ENCODE measurements at places on chromosomes 4 and X. TPM values are rescaled to one million over a fixed set of nuclear protein-coding genes. Genes with fewer than 3 reads are reported as not detected.
A peak's percentile ranks its signal among the peaks of the same experiment; 100 is the strongest.

The HTN1 gene
- total RNA-seq, result not detected

The PRKG2 gene
- total RNA-seq, result not detected

GRCh38 chr4:25106363-25107151 is 53.7 kb downstream of the SEPSECS start:
- peak; percentile 68 for DNase-seq

DNA sequence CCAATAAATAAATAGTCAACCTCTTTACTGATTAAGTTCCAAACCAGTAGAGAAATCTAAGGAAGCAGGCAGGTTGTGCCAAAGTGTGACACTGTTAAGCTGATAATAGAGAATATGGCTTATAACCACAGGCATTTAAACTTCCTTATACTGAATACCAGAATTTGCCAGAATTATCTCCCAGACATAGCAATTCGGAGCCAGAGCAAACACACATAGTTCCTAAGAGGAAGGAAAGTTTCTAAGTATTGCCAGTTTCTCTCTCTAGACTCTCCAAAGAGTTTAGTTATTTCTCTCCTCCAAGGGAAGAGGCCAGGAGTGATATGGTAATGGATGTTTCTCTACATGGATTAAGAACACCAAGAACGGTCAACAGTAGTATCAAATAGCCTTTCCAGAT is 191.7 kb upstream of the CPEB2 start:
- DNase-seq, result no peak

The LRIT3 gene
- 0.13 TPM for total RNA-seq

The RAB9B gene
- 2.0 TPM for total RNA-seq

DNA sequence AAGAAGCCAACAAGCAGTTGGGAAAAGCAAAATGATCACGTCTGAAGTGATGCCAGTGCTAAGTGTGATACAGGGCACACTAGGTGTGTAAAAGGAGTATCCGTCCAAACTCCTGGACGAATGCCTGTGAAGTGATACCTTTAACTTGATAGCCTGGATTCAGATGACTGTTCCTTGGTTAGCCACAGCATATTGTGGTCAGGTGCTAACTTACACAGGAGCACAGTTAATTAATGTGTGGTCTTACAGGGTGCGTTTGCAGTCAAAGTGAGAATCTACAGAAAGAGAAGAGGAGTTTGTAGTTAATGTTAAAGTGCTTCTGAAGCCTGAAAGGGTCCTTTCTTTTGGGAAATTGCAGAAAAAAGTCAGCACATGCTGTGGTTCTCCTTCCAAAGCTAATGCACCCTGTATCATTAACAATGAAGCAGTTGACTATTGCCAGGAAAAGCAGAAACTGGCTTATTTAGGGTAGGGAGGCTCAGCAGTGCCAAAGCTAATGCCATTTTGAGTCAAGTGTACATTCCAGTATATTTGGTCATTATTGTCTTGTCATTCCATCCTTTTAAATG is 61.1 kb downstream of the DCLK2 start:
- no peak for DNase-seq

DNA sequence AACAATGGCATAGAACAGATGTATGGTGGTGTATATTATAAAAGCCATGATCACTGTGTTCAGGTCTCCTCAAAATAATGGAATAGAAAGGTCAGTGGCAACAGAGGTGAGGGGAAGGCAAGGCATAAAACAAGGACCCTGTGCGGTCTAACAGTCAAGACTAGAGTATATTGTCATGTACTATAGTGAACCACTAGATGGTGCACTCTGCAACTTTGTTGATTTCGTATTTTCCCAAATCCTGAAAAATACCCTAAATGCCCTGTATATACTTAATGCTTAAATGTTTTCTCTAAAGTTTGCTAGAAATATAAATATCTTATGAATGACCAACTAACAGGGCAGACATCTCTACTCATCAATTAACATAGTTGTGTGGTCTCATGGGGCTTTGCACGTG is 453.0 kb downstream of the PCDH11X start:
- no peak for DNase-seq

The FGB gene
- total RNA-seq, result not detected

The PLAC8 gene
- total RNA-seq, result not detected

GRCh38 chrX:71809886-71810285 is 46.7 kb downstream of the CXorf49B start:
- DNase-seq, result no peak

The LDB2 gene
- 8.7 TPM for total RNA-seq

DNA sequence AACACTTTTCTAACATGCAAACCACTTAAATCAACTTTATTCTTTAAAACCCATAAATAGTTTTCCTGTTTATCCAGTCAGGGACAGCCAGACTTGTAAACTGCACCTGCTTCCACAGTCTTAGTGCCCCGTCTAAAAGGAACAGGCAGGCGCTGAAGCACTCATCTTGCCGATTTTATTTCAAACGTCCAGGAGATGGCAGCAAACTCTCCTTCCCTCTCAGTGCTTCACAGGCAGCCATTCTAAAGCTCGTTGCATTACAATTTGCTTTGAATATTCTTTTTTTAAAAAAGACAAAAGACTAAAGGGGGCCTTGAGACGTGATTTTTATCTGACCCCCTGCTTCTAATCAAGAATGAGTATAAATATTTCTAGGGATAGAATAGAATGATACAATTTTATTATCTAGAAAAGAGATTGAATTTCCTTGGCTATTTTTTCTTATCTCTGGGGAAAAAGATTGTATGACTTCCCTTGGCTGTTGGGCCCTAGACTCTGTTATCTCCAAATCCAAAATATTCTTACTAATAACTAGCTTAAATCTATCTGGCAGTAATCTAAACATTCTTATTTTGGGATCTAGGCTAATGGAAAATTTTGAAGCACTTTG is 93.6 kb upstream of the MYOZ2 start:
- DNase-seq, result no peak

- no peak for DNase-seq
These were observed 432.8 kb downstream of the PDGFC start for GRCh38 chr4:156538651-156539257.

The SHROOM4 gene
- 2.5 TPM for total RNA-seq

GRCh38 chr4:183576701-183577404 is 72.0 kb downstream of the ING2 start:
- no peak for DNase-seq

DNA sequence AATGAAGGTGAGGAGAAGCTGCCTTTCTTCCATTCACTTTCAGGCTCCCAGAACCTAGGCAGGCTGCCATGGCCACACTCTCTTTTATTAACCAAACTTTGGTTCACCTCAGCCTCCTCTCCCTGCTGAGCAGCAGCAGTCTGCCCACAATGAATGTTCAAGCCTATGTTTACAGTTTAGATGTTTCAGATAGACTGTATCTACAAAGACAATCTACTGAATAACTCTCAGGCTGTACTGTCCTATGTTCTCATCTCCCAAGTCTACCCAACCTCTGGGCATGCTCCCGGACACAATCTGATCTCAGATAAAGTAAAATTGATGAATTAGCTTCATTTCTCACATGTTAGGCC is 59.2 kb upstream of the TMEM164 start:
- DNase-seq, result no peak

DNA sequence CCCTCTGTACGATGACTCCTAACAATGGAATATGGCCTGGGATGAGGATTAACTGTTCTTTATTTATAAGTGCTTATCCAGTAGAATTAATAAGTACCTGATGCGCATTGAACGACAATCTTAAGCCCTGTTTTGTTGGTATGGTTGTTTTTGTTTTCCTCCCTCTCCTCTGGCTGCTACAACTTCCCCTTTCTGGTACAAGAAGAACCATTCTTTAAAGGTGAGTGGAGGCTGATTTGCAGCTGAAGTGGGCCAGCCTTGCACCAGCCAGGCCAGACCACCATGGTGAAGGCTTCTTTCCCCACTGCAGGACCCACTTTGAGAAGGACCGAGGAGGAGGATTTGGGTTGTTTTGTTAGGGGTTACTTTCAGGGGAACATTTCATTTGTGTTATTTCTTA is 113.3 kb downstream of the PARM1 start:
- DNase-seq, result no peak

DNA sequence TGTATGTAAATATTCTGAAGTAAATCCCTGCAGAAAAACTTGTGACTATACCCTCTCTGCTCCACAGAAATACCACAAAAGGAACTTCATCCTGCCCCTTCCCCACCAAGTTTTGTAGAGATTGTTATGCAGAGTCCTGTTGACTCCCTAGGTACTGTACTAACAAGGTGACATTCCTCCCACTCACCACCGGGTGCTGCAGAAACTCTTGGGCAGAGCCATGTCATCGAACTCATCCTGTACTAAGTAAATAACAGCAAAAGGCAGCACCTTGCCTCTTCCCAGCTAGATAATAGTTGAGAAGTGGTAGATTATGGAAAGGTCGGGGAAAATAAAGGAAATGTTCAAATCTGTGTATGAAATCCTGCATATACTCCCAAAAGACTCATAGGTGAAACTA is 233.3 kb downstream of the STPG2 start:
- no peak for DNase-seq

DNA sequence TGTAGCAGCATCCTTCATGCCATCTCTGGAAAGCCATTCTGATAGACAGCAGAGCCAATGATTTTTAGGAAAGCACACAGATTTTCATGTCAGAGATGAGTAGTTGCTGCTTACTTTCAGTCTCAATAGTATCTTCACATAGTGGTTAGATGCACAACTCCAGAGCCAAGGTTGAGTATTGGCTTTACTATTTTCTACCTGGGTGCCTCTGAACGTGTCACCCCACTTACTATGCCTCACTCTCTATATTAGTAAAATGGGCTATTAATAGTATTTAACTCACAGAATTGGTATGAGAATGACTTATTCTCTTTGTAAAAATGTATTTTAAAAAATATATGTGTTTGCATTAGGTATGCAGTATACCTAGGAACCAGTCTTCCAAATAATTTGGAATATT is 108.8 kb upstream of the STIM2 start:
- DNase-seq, result no peak

The YIPF6 gene
- 40.0 TPM for total RNA-seq

The SHROOM3 gene
- total RNA-seq, result 3.8 TPM

DNA sequence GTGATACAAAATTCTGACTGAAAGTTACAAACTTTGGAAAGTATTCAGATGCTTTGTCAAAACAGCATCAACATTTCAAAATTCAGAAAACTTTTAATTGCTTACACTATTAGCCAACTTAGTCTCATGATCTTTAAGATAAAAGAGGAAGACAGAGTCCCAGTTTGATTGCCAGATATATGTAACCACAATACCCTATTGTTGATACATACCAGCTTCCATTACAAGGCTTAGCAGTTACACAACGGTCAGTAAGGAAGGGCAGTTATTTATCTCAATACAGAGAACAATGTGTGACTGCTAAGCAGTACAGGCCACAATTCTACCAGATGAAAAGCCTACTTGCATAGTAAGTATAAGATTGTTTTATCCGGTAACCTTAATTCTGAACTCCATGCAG is 138.4 kb downstream of the SPANXN3 start:
- no peak for DNase-seq

GRCh38 chr4:143225167-143225566 is 40.5 kb downstream of the USP38 start:
- no peak for DNase-seq

The OPHN1 gene
- 10.4 TPM for total RNA-seq

The PPM1K gene
- 15.9 TPM for total RNA-seq

- peak; percentile 84 for DNase-seq
These were observed 448 bp downstream of the TLL1 start for GRCh38 chr4:165873298-165874071.

DNA sequence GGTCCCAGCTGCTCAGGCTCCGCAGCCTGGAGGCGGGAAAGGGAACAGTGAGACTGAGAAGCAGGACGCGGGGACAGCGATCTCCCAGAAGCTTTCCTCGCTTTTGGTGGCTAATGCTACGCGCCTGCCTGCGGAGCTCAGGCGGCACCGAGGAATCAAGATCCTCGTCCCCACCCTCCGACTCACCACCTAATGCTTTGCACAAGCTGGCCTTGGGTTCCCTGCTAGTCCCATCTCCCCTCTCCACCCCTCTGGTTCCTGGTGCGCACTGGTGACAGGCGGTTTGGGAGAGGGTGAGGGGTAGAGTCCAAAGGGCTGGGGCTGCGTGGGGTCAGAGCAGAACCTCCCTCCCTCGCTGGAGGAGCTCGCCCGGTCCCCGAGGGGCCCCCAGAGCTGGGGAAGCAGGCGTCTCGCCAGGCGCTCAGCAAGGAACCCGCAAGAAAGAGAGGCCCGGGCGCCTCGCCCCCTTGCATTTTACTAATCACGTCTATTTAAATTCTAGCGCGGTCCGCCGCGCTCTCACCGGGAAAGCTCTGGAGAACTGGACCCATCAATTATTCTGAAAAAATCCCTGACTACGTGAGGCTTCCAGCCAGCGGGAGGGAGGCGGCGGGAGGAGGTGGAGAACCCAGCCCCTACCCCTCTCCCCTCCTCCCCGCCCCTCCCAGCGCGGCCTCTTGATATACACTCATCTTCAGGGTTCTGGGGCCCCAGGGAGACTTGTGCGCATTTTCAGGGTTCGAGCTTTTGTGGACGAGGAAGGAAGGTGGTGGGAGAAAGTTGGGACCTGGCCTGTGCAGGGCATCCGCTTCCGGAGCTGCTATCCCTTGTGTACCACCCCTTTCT is 9.1 kb downstream of the POU4F2 start:
- no peak for DNase-seq

GRCh38 chr4:156186111-156186510 is 232.4 kb upstream of the CTSO start:
- no peak for DNase-seq

- no peak for DNase-seq
These were observed 509.1 kb upstream of the NR3C2 start for GRCh38 chr4:148951346-148951745.

GRCh38 chr4:161894493-161895167 is 269.2 kb downstream of the FSTL5 start:
- DNase-seq, result no peak

The GAGE2A gene
- not detected for total RNA-seq

- DNase-seq, result no peak
These were observed 822 bp upstream of the SGMS2 start for GRCh38 chr4:107823870-107824349.

The IRF2 gene
- 21.8 TPM for total RNA-seq

- DNase-seq, result no peak
These were observed 32.9 kb downstream of the MAGED4 start for GRCh38 chrX:52217494-52218160.

GRCh38 chr4:38173935-38174518 is 213.8 kb downstream of the PTTG2 start:
- DNase-seq, result no peak

The C1QTNF7 gene
- not detected for total RNA-seq

DNA sequence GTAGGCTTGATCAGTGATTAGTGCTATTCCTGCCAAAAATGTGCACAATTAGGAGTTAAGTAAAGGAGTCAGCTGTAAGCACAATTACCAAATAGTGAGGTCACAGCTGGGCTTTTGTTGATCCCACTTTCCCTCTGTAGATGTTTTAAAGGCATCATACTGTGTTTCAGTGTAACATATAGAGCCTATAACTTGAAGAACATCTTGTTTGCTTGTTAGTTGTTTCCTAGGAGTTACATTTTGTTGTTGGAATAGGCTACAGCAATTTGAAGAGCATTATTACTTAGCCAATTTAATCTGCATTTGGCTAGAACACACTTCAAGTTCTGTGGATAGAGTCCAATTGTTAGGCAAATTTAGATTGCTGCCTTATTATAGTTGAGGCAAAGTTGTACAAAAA is 210.7 kb upstream of the MAD2L1 start:
- DNase-seq, result no peak

- DNase-seq, result no peak
These were observed 1.8 kb upstream of the HS3ST1 start for GRCh38 chr4:11430536-11430935.

- no peak for DNase-seq
These were observed 81.8 kb downstream of the FRYL start for GRCh38 chr4:48698029-48698971.

All from osteocyte (in vitro differentiated cells).